Neural crest cell (in vitro differentiated cells): ENCODE measurements at places on chromosomes 3 and 15. TPM values are rescaled to one million over a fixed set of nuclear protein-coding genes. Genes with fewer than 3 reads are reported as not detected.

RBMS3 gene
- 34.5 and 35.4 TPM in 2 replicates for total RNA-seq

MAGI1 gene
- total RNA-seq: 47.7 and 49.8 TPM in 2 replicates

MKRN2OS gene
- not detected in 2 replicates for total RNA-seq

SPPL2A gene
- total RNA-seq: 51.7 and 55.0 TPM in 2 replicates

SLC9C1 gene
- 0.42 and 0.55 TPM in 2 replicates for total RNA-seq

SORD gene
- total RNA-seq: 54.8 and 58.2 TPM in 2 replicates

C3orf62 gene
- 9.2 and 9.8 TPM in 2 replicates for total RNA-seq

GABRB3 gene
- total RNA-seq: 19.8 and 23.7 TPM in 2 replicates

DNA sequence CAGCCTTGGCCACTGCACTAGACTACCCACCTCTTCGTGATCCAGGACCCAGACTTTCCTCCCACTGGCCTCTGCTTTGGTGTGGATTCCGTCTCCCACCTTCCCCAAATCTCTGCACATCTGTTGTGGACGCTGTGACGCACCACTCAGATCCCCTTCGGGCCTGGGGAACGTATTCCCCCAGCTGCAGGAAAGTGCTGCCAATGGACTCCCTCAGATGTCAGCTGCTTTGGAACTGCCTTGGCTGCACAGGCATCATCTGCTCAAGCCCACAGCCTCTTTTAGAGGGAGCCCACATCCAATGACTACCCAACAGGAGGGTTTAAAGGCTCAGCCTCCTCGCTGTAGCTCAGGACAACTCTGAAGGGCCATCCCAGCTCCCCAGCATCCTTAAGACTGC lies 134.2 kb upstream of the RAD18 start:
- DNase-seq: no peak
- H3K4me3 ChIP-seq: no peak overlapping the region
- H3K27me3 ChIP-seq: no peaks in the 10 kb centered on the region

DNA sequence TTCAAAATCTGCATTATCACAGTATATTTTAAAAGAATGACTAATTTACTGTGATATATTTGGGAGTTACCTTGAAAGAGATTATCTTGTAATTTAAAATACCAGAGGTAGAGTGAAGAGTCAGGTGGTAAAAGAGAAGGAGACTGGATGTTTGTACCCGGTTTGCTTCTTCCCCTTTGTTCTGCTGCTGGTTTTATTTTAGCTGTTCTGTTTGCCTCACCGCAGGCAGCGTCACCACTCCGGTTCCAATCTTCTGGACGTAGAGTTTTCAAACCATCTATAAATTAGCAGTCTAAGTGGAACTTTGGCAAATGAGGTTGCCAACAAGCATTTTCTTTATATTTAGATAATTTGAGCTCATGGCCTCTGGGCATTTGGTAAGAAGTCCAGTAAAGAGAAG lies 38.2 kb downstream of the PPARG start:
- no peak overlapping the region for H3K4me3 ChIP-seq
- DNase-seq: no peak
- no peaks in the 10 kb centered on the region for H3K36me3 ChIP-seq
- H3K27me3 ChIP-seq: peaks cover 14% of the 10 kb centered on the region

DNA sequence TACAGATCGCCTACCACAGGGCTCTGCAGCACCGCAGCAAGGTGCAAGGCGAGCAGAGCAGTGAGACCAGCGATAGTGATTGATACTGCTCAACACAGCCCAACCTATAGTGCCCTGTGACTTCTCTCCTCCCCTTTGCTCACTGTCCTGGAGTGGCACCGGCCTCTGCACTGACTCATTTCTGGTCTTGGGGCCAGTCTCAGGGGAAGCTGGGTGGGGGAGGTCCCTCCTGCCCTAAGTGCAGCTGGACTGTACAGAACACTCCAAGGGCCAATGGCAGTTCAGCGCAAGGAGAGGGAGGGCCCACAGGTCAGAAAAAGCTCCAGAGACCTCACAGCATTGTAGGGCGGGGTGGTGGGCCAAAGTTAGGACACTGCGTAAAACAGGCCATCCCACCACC lies 2.5 kb upstream of the OGG1 start:
- peaks cover 4% of the 10 kb centered on the region for H3K27me3 ChIP-seq
- no peak for DNase-seq
- H3K27ac ChIP-seq: no peak overlapping the region
- peaks cover 33% of the 10 kb centered on the region for H3K4me1 ChIP-seq

- DNase-seq: no peak
- peaks cover 13% of the 10 kb centered on the region for H3K36me3 ChIP-seq
- H3K27ac ChIP-seq: no peak overlapping the region
- no peaks in the 10 kb centered on the region for H3K4me1 ChIP-seq
- no peak overlapping the region for H3K4me3 ChIP-seq
Observed at GRCh38 chr15:52462806-52463360, 65.8 kb downstream of the MYO5A start.

GRCh38 chr3:183377307-183377959 lies 51.0 kb downstream of the MCF2L2 start:
- peaks cover 2% of the 10 kb centered on the region for H3K27me3 ChIP-seq
- no peaks in the 10 kb centered on the region for H3K36me3 ChIP-seq
- no peak overlapping the region for H3K4me3 ChIP-seq
- H3K4me1 ChIP-seq: peaks cover 15% of the 10 kb centered on the region

DNA sequence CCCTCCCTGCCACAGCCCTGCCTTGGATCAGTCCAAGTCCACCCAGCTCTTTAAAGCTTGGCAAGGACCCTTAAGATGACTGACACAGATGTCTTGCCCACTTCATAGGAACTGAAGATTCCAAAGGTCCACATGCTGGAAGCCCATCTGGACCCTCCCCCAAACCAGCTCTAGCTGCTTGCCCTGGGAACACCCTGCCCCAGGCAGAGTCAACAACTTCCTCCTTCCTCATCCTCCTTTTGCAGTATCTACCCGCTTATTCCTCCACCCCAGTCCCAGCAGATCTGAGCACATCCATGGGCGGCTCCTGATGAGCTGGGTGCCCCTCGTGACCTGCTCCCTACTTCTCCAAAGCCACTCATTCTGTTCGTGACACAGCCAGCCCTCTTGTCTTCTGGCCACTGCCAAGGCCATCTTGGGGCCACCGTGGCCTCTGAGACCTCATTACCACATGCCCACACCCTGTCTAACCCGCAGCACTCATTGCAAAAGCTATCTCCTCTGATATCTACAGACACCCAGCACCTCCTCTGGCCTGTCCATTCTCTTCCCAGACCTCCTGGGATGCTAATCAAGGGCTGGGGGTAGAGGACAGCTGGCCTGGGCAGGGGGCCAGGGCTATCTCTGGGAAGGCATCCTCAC lies 2.0 kb upstream of the PFKFB4 start:
- H3K27ac ChIP-seq: peak overlapping the region; percentile 32
- no peaks in the 10 kb centered on the region for H3K36me3 ChIP-seq
- DNase-seq: no peak
- H3K4me3 ChIP-seq: peak overlapping the region; percentile 96
- peaks cover 54% of the 10 kb centered on the region for H3K4me1 ChIP-seq

GRCh38 chr15:41862515-41863116 lies 24.0 kb downstream of the PLA2G4B start:
- peak overlapping the region; percentile 75 for H3K27ac ChIP-seq
- H3K4me1 ChIP-seq: peaks cover 30% of the 10 kb centered on the region
- DNase-seq: no peak
- H3K27me3 ChIP-seq: no peaks in the 10 kb centered on the region
- no peaks in the 10 kb centered on the region for H3K36me3 ChIP-seq
- H3K4me3 ChIP-seq: no peak overlapping the region

DNA sequence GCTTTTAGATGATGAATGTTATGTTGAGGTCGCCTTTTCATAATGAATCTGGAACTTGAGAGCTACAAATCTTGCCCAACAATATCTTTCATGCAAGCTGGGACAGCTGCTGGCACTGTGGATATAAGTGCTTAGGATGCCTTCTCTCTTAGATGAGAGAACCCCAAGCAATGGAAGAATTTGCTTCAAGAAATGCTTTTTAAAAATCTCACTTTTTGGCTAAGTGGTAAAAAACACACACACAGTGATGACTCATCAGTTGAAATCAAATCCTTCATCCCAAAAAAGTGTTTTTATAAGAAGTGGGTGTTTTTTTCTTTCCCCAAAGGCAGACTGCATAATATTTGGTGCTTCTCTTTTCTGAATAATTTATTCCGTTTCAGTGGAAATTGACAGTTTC lies 38.4 kb upstream of the GALNT15 start:
- no peak overlapping the region for H3K4me3 ChIP-seq
- no peaks in the 10 kb centered on the region for H3K4me1 ChIP-seq
- H3K27ac ChIP-seq: no peak overlapping the region
- no peak for DNase-seq
- H3K27me3 ChIP-seq: no peaks in the 10 kb centered on the region

GRCh38 chr3:125062904-125063618 lies 7.3 kb upstream of the HEG1 start:
- peaks cover 13% of the 10 kb centered on the region for H3K27me3 ChIP-seq
- H3K4me3 ChIP-seq: no peak overlapping the region
- H3K36me3 ChIP-seq: no peaks in the 10 kb centered on the region
- peaks cover 10% of the 10 kb centered on the region for H3K4me1 ChIP-seq
- no peak for DNase-seq

GRCh38 chr3:143648708-143649107 lies 199.6 kb downstream of the SLC9A9 start:
- no peaks in the 10 kb centered on the region for H3K27me3 ChIP-seq
- H3K4me3 ChIP-seq: no peak overlapping the region
- H3K36me3 ChIP-seq: no peaks in the 10 kb centered on the region
- peaks cover 8% of the 10 kb centered on the region for H3K4me1 ChIP-seq
- H3K27ac ChIP-seq: no peak overlapping the region

GRCh38 chr3:23888617-23889228 lies 28.1 kb downstream of the NKIRAS1 start:
- H3K36me3 ChIP-seq: peaks cover 6% of the 10 kb centered on the region
- peaks cover 20% of the 10 kb centered on the region for H3K4me1 ChIP-seq

- H3K4me3 ChIP-seq: no peak overlapping the region
- no peak for DNase-seq
- no peaks in the 10 kb centered on the region for H3K27me3 ChIP-seq
- no peaks in the 10 kb centered on the region for H3K36me3 ChIP-seq
Observed at GRCh38 chr15:59256482-59256881, 49.8 kb downstream of the LDHAL6B start.

- H3K36me3 ChIP-seq: no peaks in the 10 kb centered on the region
- peaks cover 2% of the 10 kb centered on the region for H3K27me3 ChIP-seq
- no peak overlapping the region for H3K4me3 ChIP-seq
- H3K4me1 ChIP-seq: peaks cover 19% of the 10 kb centered on the region
Observed at GRCh38 chr3:130831719-130832400, 62.0 kb upstream of the ATP2C1 start.

- no peak overlapping the region for H3K4me3 ChIP-seq
- H3K27ac ChIP-seq: no peak overlapping the region
- no peaks in the 10 kb centered on the region for H3K4me1 ChIP-seq
- no peaks in the 10 kb centered on the region for H3K27me3 ChIP-seq
- DNase-seq: no peak
Observed at GRCh38 chr3:170346481-170347392, 10.8 kb upstream of the SKIL start.

DNA sequence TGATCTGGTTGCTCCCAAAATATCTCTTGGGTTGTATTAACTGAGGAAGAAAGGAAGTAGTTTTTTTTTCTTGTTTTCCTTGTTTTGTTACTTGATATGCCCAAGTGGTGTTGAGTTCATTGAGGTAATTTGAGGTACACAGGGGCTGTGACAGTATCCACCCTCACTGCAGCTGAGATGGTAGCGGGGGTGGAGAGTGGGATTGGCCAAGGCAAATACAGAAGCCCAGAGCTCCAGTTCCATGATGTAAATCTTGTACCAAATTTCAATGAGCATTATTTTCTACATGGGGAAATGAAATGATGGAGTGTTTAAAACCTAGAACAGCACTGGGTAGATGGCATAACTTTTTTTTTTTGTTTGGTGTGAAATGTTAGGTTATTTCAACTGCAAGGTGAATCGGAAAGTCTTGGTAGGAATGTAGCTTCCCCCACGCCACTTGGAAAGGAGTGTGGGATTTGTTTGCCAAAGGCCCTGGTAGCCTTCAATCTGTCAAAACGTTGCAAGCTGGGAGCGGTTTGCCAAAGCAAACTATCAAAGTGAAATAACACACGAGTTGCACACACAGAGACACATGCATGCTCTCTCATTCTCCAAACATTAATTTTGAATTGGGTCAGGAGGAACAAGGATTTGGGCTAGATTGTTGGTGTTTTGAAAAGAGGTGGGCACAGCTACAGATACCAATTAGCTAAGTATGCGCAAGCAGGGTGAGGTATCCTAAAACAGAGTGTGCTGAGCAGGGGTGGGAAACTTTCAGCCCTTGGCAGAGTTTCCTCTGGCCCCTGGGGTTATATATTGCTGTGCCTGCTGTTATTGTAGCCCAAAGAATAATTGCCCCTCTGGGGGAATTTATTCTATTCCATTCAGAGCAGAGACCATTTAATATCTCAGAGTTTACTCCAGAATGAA lies 34.6 kb downstream of the THSD4 start:
- no peaks in the 10 kb centered on the region for H3K4me1 ChIP-seq
- no peak overlapping the region for H3K27ac ChIP-seq
- no peak for DNase-seq
- H3K27me3 ChIP-seq: no peaks in the 10 kb centered on the region

GRCh38 chr3:68090571-68090970 lies 436.2 kb upstream of the SUCLG2 start:
- H3K4me3 ChIP-seq: no peak overlapping the region
- H3K4me1 ChIP-seq: no peaks in the 10 kb centered on the region
- no peaks in the 10 kb centered on the region for H3K27me3 ChIP-seq
- H3K36me3 ChIP-seq: no peaks in the 10 kb centered on the region
- no peak overlapping the region for H3K27ac ChIP-seq
- no peak for DNase-seq

GRCh38 chr3:60153221-60153999 lies 1097.8 kb downstream of the FHIT start:
- H3K27ac ChIP-seq: no peak overlapping the region
- H3K4me1 ChIP-seq: peaks cover 10% of the 10 kb centered on the region
- no peaks in the 10 kb centered on the region for H3K27me3 ChIP-seq
- no peaks in the 10 kb centered on the region for H3K36me3 ChIP-seq
- no peak for DNase-seq

- H3K27ac ChIP-seq: no peak overlapping the region
- H3K4me3 ChIP-seq: no peak overlapping the region
- peaks cover 12% of the 10 kb centered on the region for H3K4me1 ChIP-seq
- peaks cover 46% of the 10 kb centered on the region for H3K27me3 ChIP-seq
- peaks cover 2% of the 10 kb centered on the region for H3K36me3 ChIP-seq
- no peak for DNase-seq
Observed at GRCh38 chr15:100346866-100347512, 5.2 kb upstream of the ADAMTS17 start.

DNA sequence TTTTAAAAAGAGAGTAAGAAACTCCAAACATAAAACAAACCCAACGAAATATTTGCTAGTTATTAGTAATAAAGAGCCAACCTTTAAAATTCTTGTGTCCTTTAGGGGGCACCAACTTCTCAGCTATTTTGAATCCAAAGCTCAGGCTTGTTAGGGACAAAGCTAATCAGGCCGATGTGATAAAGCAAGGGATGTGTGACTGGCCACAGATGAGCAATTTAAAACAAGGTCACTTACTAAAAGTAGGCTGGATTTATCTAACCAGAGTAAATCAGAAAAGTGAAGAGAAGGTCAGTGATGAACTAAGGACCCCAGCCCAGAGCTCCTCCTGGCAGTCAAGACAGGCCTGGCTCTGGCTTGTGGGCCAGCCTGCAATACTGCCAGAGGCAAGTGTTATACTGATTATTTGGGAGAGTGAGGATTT lies 108.5 kb downstream of the CYP19A1 start:
- no peaks in the 10 kb centered on the region for H3K36me3 ChIP-seq
- peak; percentile 1 for DNase-seq
- no peak overlapping the region for H3K4me3 ChIP-seq
- H3K27ac ChIP-seq: no peak overlapping the region
